Stimulated activated CD4-positive, alpha-beta T cell treated with anti-CD3 and anti-CD28 coated beads, Interleukin-4, amount 100 ng/mL, for 1 hour (primary cell): ENCODE measurements at places on chromosomes 5 and 9.

DNA sequence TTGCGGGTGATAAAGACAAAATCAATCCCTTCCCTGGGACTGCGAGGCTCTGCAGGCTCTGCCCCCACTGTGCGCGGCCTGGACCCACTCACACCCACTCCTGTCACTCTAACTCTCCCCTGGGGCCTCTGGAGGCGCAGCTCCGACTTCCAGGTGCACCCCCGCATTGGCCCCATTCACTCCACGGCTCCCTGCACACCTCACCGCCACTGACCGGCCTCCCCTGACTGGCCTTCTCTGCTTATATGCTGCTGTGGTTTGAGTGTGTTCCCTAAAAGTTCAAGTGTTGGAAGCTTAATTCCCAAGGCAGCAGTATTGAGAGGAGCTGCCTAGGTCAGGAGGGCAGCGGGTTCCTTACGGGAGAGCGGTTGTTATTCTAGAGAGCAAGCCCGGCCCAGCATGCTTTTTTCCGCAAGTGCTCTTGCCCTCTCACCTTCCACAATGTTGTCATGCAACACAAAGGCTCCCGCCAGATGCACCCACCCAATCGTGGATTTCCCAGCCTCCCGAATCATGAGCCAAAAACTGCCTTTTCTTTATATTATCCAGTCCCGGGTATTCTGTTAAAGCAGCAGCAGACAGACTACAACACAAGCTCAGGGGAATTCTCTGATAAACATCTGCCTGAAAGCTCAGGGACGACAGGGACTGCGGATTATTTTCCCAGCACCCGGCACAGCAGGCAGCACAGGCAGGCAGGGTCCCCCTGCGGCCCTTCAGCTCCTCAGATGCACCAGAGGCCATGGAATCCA lies 73.5 kb upstream of the LRRTM2 start:
- DNase-seq, result no peak

- no peak for DNase-seq
These were observed 102.6 kb upstream of the COL5A1 start for GRCh38 chr9:134538856-134539566.

GRCh38 chr5:1747803-1748085 lies 51.9 kb downstream of the MRPL36 start:
- no peak for DNase-seq

DNA sequence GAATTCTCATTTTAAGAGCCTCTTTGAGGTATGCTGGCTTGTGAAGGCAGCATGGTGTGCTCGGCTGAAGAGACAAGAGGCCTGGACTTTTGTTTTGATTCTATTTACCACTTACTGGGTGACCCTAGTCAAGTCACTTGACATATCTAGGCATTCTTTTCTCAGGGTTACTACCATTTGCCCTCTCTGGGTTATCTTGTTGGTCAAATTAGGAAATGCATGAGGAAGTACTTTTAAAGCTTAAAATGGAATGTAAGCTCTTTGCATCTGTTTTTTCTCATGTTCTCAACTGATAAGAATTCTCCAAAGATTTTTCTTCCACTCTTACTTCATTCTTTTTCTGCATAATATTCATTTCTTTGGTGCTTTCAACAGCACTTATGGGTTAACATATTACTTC lies 173.1 kb downstream of the PLK2 start:
- DNase-seq, result no peak

DNA sequence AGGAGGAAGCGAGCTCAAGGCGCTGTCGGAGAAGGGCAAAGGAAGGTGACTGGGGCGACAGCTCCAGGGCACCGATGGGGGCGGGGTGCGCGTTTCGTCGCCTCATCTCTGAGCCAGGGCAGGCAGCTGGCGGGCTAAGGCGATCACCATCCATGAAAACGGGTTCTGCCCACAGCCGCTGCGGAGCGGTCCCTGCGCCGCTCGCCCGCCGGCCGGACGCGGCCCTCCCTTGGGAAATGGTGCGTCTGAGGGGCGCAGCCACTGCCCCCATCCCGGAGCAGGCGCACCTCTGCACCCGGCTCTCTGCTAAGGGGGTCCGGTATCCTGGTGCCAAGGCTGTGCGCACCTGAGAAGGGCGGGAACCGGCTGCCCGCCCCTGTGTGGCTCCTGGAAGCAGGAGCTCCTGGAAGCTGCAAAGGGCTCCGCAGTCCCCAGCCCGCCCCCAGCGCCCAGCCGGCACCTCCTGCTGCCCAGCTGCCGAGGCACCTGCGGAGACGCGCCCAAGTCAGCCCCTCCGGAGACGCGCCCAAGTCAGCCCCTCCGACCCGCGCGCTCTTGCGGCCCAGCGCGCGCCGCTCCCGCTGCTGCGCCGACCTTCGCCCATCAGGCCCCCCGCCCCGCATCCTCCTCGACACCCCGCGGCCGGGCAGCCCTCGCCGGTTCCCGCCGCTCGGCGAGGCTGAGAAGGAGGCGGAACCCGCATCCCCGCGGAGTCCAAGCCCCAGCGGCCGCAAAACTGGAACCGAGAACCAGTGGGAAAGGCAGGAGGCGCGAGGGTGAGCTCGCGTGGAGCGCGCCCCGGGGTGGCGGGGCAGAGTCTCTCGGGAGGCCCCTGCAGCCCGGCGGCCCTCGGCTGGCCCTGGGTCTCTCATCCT lies 757 bp downstream of the ANKRD34B start:
- DNase-seq, result no peak

GRCh38 chr9:116817762-116818161 lies 130.7 kb downstream of the TRIM32 start:
- DNase-seq, result no peak

DNA sequence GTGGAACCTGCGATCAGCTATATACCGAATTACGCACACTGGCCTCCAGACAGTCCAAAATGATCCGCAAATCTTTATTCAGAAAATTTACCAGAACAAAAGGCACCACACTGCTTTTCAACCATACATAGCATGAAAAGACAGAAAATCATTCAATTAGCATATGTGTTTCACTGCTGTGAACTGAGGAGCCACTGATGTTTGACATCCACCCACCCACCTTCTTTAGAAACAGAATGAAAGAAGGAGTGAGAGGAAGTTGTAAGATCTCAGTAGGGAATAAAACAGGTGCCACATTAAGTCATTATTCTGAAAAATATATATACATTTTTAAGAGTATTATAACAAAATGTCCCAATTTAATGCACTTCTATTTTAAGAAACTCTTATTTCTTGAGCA lies 156.8 kb downstream of the NFIB start:
- no peak for DNase-seq

GRCh38 chr9:92704528-92704927 lies 34.6 kb upstream of the IPPK start:
- DNase-seq, result no peak

GRCh38 chr5:158541536-158542297 lies 558.0 kb downstream of the EBF1 start:
- no peak for DNase-seq

DNA sequence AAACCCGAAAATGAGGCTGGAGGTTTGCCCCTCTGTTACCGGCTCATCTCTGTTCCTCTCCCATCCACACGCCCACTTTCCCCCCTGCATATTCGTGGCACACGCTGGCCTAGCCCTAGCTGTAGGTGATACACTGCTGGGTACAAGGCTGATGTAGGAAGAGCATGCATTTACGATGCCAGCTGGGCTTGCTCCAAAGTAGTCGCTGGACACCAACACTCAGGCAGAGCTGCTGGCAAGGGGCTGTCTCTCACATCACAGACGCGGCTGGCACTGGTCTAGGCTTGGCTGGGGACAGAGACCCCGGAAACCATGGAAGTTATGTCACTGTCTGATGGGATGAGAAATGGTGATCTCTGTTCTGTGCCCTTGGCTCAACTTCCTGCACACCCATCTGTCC lies 9.8 kb upstream of the PHYKPL start:
- DNase-seq, result no peak

GRCh38 chr5:179769271-179769670 lies 24.5 kb upstream of the LTC4S start:
- DNase-seq, result no peak

DNA sequence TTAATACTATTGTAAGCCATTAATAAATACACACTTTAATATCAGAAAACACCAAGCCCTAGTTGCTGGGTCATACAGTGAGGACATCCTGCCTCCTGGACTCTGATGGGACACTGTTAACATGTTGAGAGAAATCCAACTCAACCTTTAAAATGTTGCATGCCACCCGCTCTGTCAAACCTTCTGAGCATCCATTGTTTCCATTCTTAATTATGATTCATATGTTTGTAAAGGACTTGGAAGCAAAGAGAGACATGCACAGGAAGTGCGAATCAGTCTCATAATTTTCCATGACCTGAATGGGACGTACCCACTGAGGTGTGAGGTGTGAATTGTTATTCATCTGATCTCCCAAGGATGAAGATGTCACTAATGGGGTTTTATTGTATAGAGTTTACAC lies 186.4 kb downstream of the CAAP1 start:
- DNase-seq, result no peak

- no peak for DNase-seq
These were observed 417.1 kb downstream of the HCN1 start for GRCh38 chr5:45279109-45279508.

DNA sequence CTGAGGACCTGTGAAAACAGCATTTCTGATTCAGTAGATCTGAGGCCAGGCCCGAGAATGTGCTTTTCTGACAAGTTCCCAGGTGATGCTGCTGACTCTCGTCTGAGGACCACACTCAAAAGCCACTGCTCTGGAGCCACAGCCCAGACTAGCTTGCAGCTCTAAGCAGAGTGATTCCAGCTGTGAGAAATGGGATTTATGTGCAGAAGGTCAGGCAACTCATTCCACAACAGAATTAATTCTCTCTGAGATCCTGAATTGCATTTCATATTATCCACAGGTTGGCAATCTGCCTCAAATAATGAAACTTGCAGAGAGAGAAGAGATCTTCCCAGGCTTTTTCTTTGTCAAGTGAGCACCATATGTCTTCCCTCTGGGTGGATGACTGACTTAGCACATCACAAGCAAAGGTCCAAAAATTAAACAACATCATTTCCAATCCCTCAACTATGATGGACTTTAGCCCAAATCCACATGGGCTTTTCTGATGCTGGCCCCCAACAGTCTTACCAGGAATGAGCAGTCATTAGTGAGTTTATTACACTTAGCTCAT lies 140.2 kb downstream of the ALDH1A1 start:
- no peak for DNase-seq
